ENCODE measurements at places on chromosomes 6 and 20.

GRCh38 chr6:2744209-2744771 is 6.4 kb downstream of the MYLK4 start:
- no peak for DNase-seq

- peak; percentile 85 for DNase-seq
Observed at GRCh38 chr6:30686009-30686907, at the start of gene PPP1R18. TSS of gene PPP1R18 (minus strand) at chr6:30686645. CDS start at chr6:30686018, 627 bp downstream.

GRCh38 chr6:159110013-159110412 is 59.2 kb upstream of the FNDC1 start:
- no peak for DNase-seq

- no peak for DNase-seq
Observed at GRCh38 chr6:160791459-160791858, 89.4 kb downstream of the PLG start.

DNA sequence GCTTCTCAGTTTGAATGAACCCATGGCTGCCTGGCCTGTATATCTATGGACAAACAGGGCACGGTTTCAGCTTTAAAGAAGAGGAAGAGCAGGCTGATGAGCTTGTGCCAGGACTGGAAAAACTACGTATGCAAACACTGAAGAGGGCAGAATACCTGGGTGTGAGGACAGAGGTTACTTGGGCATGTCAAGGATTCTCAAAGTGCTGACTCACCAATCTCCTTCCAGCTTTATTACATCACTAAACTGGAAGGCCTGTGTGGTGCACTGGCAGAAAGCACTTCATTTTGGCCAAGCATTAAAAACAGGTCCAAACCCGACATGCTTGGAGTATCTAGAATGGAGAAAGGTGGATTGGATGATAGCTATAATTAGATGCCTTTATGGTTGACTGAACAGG is 95.2 kb downstream of the GMPR start:
- no peak for DNase-seq

- DNase-seq: no peak
Observed at GRCh38 chr6:42448391-42448790, 3.3 kb downstream of the TRERF1 start.

GRCh38 chr6:17886891-17887290 is 100.5 kb downstream of the KIF13A start:
- no peak for DNase-seq

- no peak for DNase-seq
Observed at GRCh38 chr20:24022621-24023180, 34.1 kb upstream of the GGTLC1 start.

DNA sequence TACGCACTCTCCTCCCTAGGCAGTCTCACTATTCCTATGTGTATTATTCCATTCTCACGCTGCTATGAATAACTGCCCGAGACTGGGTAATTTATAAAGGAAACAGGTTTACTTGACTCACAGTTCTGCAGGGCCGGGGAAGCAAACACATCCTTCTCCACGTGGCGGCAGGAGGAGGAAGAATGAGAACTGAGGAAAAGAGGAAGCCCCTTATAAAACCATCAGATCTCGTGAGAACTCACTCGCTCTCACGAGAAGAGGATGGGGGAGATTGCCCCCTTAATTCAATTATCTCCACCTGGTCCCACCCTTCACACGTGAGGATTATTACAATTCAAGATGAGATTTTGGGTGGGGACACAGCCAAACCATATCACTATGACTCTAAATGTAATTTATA is 61.9 kb downstream of the ECT2L start:
- DNase-seq: no peak

- no peak for DNase-seq
Observed at GRCh38 chr20:40797425-40797824, 108.4 kb upstream of the MAFB start.
